ENCODE measurements at places on chromosomes 1 and 21.

DNA sequence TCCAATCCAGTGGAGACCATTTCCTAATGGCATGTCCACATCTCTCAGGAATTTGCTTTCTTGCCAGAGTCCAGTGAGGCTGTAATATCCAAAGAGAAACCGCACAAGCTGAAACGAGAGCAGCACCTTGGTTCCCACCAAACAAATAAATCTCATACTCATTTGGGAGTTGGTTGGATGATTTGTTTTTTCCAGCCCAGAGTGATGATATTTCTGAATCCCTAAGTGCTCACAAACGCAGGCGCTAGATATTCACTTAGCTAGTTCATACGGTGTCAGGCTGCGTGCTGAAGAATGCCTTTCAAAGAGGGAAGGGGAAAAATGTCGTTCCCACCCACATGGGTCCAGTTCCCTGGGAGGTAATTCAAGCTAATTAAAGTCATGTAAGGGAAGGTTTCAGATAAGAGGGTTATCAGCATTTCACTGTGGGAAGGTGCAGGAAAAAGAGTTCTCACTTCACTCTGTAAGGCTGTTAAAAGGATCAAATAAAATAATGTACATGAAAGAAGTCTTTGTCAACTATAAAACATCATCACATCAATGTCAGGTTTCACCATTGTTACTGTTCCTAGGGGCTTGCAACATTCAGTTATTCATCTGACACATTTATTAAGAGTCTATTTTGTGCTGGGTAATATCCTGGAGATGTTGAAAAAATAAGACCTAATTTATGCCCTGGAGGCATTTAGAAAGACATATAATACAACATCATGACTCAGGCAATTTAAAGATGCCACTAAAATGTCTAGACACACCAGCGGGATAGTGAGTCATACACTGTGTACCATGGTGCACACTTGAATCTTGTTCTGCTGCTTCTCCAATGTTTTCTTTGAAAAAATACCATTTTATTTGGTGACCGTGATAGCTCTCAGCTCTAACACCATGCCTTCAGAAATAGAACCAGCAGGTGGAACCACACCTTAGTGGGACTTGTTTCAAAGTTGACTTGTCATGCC, 19.3 kb downstream of the DPT start:
- peak; percentile 96 for DNase-seq

DNA sequence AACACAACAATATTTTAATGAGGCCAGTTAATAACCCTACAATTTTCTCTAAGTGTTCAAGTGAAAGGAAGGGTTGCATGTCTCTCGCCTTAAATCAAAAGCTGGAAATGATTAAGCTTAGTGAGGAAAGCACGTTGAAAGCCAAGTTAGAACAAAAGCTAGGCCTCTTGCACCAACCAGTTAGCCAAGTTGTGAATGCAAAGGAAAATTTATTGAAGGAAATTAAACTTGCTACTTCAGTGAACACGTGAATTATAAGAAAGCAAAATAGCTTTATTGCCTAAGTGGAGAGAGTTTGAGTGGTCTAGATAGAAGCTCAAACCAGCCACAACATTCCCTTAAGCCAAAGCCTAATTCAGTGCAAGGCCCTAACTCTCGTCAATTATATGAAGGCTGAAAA, 135.6 kb downstream of the DUSP10 start:
- DNase-seq: no peak

GRCh38 chr1:11571906-11572616, 82.2 kb downstream of the FBXO2 start:
- DNase-seq: no peak

DNA sequence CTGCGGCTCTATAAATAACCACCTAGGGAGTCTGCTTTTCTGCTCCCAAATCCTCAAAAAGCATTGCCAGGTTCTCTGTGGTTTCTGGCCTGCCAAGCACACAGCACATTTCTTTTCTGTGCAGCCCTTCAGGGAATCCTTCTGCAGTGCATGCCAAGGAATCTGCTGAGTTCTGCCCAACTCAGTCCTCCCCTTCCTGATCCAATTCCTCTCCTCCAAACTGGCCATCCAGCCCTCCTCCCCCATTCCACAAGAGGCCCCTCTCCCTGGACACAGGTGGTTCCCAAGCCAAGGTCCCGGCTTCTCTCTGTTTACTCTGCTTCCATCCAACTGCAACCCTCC, 61.8 kb downstream of the HIVEP3 start:
- no peak for DNase-seq

DNA sequence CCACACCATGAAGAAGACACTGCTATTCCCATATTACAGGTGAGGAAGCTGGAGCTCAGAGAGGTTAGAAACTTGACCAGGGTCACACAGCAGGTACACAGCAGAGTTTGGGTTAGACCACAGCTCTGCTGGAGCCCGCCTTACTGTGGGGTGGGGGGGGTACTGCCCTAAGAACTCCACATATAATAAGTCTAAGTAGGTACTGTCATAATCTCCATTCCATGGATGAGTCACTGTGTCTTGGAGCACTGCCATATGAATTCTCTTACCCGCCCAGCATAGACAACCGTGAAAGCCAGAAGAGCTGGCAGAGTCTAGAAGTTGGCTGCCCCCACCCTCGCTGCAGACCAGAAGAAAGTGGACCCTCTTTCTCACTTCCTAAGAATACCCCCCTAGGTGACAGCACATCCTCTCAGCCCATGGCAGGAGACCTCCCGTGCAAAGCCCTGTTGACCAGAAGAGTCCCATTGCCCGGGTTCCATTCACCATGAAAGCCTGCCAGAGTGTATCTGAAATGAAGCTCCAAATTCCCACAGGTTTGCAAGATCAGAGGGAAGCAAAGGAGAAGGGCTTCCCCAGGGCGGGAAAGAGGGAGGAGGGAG, 5.2 kb upstream of the PLA2G2D start:
- DNase-seq: no peak

DNA sequence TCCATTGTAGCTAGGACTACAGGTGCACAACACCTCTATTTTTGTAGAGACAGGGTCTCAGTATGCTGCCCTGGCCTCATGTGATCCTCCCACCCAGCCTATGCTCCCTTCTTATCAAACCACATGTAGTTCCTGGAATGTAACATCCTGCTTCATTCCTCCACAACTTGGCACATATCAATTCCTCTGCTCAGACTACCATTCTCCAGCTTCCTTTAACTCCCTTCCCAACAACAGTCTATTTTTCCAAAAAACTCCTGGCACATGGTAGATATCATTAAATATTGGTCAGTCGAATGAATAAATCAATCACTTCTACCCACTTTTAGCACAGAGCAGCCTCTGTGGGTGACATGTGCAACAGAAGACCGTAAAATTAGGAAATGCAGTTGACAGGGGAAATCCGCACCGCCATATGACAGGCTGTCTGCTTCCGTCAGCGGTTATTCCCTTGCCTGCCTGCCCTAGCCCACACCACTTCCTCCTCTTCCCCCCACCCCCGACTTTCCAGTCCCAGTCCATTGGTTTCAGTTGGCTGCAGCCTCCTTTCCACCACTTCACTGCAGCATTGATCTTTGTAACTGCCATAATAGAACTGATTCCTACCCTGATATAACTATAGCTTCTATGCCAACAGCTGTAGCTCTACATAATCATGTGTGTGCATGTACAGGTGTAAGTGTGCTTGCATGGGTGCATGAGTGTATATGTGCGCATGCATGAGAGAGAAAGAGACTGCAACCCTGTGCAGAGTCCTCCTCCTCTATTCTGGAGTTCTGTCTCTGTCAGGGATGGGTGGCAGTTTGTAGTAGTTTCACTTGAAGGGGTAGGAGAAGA, 6.8 kb upstream of the AKR1A1 start:
- DNase-seq: no peak

DNA sequence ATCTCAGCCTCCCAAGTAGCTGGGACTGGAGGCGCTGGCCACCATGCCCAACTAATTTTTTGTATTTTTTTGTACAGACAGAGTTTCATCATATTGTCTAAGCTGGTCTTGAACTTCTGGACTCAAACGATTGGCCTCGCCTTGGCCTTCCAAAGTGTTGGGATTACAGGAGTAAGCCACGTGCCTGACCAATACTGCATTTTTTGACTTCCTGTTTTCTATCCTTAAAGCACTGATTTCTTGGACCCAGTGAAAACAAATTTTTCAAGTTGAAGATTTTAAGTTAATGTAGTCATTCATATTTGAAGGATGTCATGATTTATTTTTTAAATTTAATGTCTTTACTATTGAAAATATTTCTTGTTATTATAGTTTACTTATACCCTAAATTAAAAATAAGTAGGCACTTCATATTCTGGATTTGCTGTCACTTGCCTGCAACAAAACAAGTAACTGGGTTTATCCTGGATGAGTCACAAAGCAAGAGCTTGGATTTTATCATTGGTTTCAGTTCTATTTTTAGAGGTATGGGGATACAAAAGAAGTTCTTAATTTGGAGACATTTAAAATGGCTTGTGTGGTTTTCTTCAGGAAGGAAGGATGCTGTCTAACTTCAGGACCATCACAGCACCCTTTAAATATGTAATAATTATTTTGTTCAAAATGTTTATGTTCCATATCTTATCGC, 2.2 kb upstream of the VPS45 start:
- DNase-seq: no peak

DNA sequence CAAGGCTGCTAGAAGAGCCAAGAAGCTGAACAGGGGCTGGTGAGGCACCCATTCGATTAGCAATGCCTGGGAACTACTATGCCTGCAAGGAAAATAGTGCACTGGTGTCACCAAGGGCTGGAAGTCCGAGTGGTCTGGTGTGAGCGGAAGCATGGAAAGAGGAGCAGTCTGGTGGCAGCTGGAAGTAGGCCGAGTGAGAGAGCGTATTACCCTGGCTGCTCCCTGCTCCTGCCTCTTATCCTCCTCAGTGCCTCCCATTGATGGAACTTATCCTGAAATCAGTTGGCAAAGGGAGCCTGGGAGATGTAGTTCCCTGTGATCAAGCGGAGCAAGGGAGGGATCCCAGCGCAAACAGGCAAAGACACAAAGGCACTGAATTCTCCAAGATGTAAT, 9.6 kb downstream of the SMAP2 start:
- no peak for DNase-seq

DNA sequence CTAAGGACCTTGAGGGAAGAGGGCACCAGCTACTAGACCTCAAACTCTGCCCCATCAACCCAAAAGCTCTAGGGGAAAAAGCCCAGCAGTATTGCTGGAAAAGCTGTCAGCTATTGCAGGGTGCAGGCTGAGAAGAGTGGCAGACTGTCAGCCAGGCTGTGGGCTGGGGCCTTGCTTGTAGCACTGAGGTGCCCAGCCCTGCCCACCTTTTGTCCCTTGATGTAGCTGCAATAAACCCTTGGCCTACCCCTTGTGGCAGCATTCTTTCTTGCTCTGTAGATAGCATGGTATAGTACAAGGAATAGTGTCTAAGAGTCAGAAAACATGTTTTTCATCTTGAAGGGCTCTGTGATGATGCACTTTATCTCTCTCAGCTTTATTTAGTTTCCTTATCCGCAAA, 39.4 kb downstream of the CDC14A start:
- no peak for DNase-seq

DNA sequence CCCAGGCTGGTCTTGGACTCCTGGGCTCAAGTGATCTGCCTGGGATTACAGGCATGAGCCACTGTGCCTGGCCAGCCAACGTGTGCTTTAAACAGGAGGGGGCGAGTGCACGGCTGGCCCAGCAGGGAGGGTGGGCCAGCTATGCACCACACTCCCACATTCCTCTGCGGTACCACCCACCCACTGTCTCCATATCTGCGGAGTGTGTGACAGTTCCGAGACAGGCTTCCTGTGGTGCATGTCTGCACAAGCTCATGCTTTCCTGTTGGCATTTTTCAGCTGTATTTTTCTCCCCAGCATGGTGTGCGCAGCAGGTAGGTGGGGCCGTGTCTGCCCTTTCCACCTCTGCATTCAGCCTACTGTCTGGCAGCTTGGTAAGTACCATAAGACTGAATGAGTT, 183.3 kb downstream of the AJAP1 start:
- DNase-seq: no peak

DNA sequence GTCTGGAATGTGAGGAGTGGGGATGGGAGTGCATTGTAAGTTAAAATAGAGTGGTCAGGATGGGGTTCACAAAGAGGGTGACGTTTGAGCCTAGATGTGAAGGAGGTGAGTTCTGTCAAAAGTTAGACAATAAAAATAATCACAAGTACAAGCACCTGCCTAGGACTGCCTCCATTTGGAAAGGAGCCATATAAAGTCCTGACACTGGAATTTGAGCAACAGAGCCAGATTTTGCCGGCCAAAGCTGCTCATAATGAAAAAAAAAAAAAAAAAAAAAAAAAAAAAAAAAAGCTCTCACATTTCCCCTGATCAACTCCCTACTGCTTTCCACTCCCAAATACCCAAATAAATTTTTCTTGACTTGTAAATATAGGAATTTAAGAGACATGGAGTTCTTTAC, 4.1 kb downstream of the PALMD start:
- no peak for DNase-seq

- peak; percentile 11 for DNase-seq
Measured at GRCh38 chr1:113978863-113979702, at the start of gene OLFML3. Gene OLFML3, plus strand, starts transcription at chr1:113979474. Its CDS starts 43 bp downstream, at chr1:113979517.

DNA sequence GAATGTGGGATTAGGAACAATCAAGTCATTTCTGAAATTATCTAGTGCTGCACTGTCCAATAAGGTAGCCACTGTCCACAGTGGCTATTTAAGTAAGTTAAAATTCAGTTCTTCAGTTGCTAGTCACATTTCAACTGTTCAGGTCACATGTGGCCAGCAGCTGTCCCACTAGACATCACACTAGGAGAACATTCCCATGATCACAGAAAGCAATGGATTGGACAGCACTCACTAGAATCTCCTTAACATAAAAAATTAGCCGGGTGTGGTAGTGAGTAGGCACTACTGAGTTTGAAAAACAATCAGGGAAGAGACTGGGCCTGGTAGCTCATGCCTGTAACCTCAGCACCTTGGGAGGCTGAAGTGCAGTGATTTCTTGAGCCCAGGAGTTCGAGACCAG, 33.6 kb downstream of the NUP133 start:
- DNase-seq: no peak

DNA sequence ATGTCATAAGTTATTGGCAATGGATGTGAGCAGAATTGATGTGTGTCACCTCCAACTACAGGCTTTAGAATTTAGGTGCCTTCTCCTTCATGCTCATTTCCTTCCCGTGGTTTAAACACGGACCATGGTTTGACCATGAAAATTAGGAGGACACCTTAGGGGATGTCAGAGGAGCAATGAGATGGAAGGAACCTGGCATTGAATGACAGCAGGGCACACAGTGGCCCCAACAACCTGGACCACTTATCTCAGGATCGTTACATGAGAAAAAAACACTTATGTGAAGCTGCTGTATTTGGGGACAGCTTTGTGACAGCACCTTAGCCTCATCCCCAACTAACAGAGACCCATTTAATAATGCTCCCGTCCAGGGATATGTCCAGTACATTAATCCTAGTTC, 70.8 kb downstream of the SLC9A1 start:
- DNase-seq: no peak

- peak; percentile 67 for DNase-seq
Measured at GRCh38 chr1:227945891-227946623, 1.7 kb downstream of the WNT9A start.

DNA sequence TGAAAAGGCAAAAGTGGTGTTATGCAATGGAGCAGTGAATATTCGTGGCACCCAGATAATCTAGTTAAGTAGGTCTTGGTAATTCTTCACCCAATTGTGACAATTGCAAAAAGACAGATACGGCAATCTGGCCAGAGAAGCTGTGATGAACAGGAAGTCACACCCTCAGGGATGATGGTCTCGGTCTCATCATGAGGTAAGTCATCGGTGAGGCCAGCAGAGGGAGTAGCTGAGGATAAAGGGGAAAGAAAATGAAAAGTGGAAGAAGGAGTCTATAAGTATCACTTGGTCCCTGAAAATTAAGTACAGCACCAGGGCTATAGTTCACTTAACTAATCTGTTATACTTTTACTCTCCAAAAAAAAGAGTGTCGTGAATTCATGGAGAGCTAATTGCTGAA, 258.8 kb upstream of the NCAM2 start:
- DNase-seq: no peak

- no peak for DNase-seq
Measured at GRCh38 chr1:207298636-207299398, 22.7 kb upstream of the CD55 start.

Measured in GOT3 (cell line).